Stimulated activated CD8-positive, alpha-beta memory T cell treated with anti-CD3 and anti-CD28 coated beads, Interleukin-4, amount 100 ng/mL, for 24 hours (primary cell): ENCODE measurements at places on chromosomes 5 and 9.

- no peak for DNase-seq
Measured at GRCh38 chr5:97623441-97623840, 440.4 kb upstream of the RIOK2 start.

DNA sequence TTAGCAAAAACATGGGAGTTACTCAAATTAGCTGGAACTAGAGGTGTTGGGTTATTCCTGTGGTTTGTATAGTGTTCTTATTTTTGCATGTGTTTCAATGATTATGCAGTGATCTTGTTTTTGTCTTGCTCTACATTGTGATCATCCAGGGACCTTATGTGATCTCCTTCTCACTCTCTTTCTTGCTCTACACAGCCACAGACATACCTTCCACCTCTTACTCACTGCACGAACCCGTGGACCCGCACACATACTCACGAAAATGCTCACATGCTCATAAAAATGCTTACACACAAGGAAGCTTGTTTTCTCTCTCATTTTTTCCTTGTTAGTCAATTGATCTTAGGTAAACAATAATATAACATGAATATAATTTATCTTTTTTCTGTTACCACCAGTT, 187.1 kb downstream of the KDM4C start:
- no peak for DNase-seq

DNA sequence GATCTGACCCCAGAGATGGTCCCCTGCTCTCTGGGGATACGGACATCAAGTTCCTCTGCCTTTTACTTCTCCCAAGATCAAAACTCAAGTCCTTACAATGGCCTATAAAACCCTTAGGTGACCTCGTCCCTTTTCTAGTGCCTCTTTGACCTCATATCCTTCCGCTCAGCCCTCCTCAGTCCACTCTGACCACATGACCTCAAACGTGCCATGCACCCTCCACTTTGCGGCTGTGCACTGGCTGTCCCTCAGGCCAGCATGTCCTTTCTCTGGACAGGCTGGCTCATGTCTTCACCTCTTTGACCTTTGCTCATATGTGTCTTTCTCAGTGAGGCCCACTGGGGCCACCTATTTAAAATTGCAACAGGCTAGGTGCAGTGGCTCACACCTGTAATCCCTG, 14.7 kb downstream of the TRMO start:
- DNase-seq, result no peak

GRCh38 chr5:52684051-52684450, 103.7 kb upstream of the ITGA1 start:
- no peak for DNase-seq

DNA sequence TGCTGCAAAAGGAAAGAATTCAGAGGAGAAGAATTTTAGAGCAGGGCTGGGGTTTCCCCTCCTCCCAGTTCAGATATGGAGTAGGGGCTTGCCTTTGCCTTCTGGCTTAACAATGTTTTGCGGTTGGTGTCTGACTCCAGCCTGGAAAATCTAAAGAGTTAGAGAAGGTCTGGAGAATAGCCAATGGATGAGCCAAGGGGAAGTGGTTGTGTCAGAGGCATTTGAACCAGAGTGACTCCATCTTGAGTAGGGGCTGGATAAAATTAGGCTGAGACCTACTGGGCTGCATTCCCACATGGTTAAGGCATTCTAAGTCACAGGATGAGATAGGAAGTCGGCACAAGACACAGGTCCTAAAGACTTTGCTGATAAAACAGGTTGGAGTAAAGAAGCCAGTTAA, 133.7 kb downstream of the DIRAS2 start:
- DNase-seq, result no peak

GRCh38 chr5:334903-335739, 13.6 kb downstream of the AHRR start:
- DNase-seq, result no peak

DNA sequence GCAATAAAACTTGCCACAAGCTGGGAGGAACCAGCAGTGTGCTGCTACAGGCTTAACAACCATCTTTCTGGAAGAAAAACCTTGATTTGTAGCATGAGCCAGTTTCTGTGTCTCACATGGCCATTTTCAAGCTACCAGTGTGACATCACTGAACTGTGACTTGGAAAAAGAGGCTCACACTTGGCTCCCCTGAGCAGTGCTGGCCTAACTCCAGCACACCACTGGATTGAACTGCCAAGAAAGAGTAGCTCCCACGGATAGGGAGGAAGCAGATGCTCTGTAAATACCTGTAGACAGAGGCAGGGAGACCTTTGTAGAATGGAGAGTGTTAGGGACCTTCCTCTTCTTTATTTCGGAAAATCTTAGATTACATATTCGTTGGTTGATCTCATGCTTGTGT, 197.9 kb downstream of the SH3GL2 start:
- DNase-seq, result no peak

DNA sequence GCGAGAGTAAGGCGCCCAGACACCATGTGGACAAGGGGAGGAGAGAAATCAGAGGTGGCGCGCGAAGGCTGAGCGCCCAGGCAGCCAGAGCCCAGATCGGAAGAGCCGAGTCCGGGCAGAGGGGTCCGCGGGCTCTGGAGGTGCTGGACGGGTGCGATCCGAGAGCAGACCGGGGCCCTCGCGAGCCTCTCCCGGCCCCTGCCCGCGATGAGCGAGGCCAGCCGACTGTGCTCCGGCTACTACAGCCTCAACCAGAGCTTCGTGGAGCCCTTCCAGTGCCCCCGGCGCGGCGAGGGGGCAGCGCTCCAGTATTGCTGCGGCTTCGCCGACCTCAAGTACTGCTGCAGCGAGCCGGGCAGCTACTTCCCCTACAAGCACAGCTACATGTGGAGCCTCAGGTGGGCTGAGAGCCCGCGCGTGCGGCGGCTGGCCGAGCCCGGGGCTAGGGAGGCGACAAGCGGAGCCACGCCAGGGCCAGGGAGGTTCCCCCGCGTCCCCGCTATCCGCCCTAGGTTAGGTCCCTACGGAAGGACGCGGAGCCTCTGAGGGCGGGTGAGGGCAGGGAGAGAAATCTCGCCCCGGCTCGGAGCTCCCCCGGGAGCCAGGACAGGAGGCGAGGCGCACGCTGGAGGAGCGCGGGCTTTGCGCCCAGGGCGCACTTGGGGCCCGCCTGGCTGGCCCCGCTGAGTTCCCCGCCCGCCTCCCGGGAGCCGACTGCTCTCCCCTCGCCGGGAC, at the start of gene SHISAL2B:
Gene SHISAL2B, plus strand, starts transcription at position 87 of the 735 bp plus-strand sequence. Its CDS starts 121 bp downstream, at position 208.
- DNase-seq, result no peak

DNA sequence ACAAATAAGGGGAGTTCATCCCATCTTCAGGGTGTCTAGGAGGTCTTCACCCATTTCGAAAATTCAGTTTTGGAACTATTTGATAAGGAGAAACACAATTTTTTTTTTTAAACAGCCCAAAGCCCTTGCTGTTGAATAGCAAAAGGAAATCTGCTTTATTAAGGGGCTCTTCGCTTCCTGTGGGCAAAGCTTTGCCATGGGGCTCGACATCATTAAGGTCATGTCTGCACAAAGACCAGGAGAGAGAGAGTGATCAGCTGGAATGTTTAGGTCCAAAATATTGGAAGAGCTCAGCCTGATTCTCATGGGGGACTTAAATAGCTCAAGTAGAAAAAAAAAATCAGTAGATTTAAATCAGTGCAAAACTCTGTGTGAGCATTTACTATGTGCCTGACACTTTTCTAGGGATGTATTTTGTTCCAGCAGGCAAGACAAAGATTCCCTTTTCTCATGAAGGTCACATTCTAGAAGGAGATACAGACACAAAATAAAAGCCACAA, 564.6 kb upstream of the KLF4 start:
- no peak for DNase-seq

DNA sequence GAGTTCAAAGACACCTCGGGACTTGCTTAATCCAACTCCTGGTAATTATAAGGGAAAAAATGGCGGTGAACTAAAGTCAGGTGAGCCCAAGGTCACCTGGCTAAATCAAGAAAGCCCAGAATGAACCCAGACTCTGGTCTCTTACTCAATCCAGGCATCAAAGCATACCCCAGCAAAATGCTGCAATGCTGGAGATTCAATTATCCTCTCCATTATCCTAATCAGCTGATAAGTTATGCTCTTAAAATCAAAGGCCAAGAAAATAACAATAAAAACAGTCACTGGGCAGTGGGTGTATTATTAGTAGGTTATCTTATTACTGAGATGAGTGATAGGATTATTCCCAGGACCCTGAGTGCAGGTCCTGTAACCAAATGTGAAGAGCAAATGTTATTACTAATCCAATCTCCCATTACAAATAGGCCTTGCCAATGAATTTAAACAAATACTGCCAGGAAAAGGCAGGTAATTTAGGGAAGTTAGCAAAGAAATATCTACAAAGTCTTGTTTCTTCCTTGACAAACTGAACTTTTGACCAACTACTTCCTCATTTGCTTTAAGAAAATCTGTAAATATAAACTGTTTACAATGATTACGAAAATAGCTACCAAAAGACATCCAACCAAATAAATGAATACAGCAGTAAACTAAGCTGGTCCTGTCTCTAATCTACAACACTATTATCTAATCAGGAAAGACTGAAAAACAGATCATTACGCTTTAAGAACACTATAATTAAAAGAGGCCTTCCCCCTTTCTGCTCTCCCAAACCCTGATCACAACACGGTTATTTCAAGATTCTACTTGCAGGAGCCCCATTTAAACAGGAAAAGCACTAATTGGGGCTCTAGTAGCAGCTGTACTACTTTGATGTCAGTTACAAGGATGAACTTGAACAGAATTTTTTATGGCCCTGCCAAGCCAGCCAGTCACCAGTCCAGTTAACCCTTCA, 103.2 kb downstream of the MED27 start:
- DNase-seq, result no peak
